ENCODE measurements at places on chromosomes 13 and 19.
A peak's percentile ranks its signal among the peaks of the same experiment; 100 is the strongest.

DNA sequence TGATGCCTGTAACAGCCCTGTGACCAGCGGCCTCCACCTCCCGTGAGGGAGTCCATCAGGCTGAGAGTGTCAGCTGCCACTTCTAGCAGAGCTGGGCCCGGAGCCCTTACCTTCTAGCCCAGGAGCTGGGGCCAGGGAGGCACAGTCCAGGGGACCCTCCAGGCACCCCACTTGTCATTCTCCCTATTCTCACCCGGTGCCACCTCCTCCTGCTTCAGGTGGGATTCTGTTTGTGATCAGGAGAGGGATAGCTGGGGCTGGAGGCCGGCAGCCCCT lies 4.1 kb downstream of the RASA3 start:
- DNase-seq = no peak

DNA sequence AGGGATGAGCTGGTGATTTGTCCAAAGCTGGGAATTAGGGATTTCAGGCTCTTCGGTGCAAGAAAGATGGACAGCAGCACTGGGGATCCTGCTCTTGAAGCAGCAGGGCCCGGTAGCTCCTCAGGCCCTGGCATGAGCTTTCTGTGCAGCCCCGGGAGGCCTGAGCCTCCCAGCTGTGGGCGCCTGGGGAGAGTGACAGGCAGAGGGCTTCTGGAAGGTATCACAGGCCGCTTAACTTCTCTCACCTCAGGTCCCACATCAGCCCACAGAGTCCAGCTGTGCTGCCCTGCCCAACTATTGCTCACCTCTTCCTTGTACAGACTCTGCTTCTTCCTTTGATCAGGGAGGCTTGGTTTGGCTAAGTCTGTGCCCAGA lies 14.6 kb upstream of the ZNF536 start:
- no peak for DNase-seq

- no peak for DNase-seq
These were observed 42.7 kb downstream of the ARHGAP35 start for GRCh38 chr19:46903458-46903857.

- DNase-seq = peak; percentile 71
These were observed 10.0 kb downstream of the NDUFB7 start for GRCh38 chr19:14561847-14562351.

GRCh38 chr13:82330499-82330898 lies 1551.8 kb downstream of the SLITRK1 start:
- no peak for DNase-seq

All from RWPE2 (cell line).